Posterior vena cava (tissue), 2 donors: ENCODE measurements at places on chromosomes 7 and 10. TPM values are rescaled to one million over a fixed set of nuclear protein-coding genes. Genes with fewer than 3 reads are reported as not detected.

HHEX gene
- 11.3 TPM for total RNA-seq

MYH16 gene
- not detected for total RNA-seq

- DNase-seq, result no peak
These were observed 66.3 kb upstream of the CAV2 start for GRCh38 chr7:116433246-116433645.

GRCh38 chr10:22433875-22434274, 88.6 kb downstream of the SPAG6 start:
- no peak for DNase-seq

GRCh38 chr10:99943908-99944307, 65.8 kb downstream of the DNMBP start:
- no peak for DNase-seq
